ENCODE measurements at places on chromosomes 1 and 21.

GRCh38 chr1:233520261-233521191, 93.4 kb upstream of the KCNK1 start:
- peak; percentile 74 for DNase-seq

GRCh38 chr1:247646867-247647266, 32.7 kb downstream of the OR13G1 start:
- DNase-seq: no peak

DNA sequence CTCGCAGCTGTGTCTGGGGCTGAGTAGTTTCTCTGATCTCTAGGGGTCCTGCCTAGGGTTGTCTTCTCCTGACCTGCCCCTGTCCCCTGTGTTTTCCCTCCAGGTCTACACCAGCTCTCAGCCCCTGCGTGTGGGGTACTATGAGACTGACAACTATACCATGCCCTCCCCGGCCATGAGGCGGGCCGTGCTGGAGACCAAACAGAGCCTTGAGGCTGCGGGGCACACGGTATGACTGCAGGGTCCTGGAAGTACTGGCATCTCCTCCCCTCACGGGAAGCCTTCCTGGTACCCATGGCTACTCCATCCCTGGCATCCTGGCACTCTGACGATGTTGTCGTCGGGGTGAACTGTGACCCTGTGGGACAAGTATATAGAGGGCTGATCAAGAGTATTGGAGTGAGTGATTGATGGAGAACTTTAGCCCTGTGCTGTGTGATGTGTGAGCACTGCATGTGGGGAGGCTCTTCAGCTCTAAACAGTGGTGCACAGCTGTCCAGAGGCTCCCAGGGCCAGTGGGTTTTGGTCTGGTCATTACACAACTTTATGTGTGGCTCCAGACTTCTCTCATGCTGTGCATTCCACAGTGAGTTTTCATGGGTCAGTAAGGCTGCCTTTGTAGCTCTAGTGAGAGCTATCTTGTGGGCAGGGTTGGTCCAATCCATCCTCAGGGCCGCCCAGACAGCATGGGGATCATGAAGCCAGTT, 14.4 kb downstream of the FAAH start:
- DNase-seq: no peak

DNA sequence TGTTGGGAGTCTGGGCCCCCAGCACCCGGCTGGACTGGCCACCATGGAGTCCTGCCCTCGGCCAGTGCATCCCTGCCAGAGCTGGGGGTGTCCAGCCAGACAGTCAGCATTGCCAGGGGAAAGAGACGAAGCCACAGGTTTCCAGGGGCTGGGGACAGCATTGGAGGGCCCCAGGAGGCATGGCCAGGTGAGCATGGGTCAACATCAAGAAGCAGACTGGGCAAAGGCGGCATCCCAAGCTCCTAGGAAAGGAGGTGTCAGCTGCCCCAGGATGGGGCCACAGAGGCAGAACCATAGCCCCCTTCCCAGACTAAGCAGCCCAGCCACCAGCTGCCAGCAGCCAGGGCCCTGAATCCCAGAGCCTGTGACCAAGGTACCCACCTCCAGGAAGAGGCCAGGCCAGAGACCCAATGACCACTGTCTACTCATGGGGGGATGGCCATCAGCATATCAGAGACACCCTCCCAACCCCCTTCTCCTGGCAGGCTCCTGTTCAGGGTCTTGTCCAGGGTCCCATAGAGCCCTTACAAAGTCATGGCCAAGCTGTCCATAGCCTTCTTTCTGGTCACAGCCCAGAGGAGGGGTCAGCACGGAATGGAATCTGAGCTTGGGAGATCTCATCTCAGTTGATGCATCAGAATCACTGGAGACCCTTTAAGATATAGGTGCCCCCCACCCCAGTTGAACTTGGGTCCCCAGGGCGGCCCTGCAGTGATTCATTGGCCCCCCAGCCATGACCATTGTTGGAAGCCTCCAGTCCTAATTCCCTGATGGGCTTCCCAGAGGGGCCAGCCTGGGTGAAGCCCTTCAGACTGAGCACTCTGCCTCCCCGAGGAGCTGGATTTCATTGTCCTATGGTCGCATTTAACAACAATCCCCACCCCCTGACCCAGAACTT, 32.5 kb downstream of the WNT3A start:
- DNase-seq: no peak

- no peak for DNase-seq
Observed at GRCh38 chr1:110068646-110069403, 1.6 kb downstream of the ALX3 start.

- DNase-seq: no peak
Observed at GRCh38 chr1:216849146-216849545, 125.9 kb upstream of the ESRRG start.

- DNase-seq: no peak
Observed at GRCh38 chr1:100229681-100230443, 19.8 kb downstream of the DBT start.

GRCh38 chr1:207223162-207223561, 98.3 kb upstream of the CD55 start:
- DNase-seq: no peak

- DNase-seq: peak; percentile 87
Observed at GRCh38 chr1:26771643-26772321, 16.0 kb upstream of the PIGV start.

DNA sequence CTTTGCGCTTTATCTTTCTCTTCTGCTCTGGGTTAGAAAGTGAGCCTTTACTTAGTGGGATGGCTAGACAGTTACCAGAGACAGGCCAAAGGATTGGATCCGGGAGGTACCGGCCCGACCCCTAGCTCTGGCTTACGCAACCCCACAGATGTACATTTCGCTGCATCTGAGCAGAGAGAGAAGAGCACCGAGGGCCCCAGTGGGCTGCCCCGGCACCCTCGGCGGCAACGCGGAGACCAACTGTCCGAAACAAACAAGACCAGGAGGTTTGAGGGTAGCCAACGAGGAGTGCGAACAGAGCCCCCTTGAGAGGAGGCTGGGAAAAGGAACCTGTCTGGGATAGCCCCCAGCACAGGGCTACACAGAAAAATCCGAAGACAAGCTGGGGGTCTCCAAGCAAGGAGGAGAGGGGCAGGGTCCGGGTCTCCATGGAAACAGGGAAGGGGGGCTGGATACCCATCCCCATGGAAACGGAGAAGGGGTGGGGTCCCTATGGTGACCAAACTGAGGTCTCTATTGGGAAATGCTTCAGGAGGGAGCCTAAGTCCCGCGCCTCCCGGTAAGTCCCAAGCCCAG, 373 bp downstream of the MTF1 start:
- no peak for DNase-seq

DNA sequence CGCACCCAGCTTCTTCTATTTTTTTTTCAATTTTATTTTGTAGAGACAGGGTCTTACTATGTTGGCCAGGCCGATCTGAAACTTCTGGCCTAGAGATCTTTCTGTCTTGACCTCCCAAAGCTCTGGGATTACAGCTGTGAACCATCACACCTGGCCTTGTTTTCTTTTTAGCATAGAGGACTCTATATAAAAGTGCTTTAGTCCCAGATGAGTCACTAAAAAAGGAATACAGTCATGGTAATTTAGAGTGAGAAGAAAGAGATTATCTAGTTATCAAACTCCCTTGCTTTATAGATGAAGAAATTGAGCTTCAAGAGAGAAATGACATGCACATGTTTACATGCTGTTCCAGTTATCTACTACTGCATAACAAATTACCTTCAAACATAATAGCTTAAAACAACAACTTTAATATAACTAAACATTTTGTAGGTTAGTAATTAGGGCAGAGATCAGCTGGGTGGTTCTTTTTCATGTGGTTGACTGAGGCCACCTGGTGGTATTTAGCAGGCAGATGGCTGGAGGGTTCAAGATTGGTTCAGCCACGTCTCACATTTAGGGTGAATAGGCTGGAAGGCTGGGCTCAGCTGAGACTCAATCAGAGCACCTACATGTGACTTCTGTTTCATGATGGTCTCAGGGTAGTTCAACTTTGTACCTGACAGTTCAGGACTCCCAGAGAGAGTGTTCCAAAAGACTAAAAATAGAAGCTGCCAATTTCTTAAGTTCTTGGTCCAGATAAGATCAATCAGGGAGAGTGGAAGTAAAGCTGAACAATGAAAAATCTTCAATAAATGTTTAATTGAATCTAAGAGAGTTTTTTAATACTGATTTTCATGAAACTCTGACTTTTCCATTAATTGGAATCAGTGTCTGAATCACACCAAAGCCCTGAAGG, 16.9 kb upstream of the MTF2 start:
- peak; percentile 32 for DNase-seq

DNA sequence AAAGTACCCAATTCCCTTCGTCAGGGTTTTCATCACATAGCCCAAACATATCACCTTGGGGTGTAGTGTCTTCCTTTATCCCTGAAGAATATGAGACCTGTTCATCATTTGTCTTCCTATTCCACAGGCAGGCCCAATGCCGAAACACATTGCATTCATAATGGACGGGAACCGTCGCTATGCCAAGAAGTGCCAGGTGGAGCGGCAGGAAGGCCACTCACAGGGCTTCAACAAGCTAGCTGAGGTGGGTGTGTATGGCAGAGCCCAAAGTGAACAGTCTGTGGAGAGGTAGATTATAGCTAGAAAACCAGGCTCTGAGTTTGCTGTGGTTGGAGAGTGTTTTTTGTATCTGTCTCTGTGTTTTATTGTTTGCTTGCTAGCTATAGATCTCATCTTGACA, 5.9 kb downstream of the DHDDS start:
- DNase-seq: no peak

GRCh38 chr1:81305997-81306452, 494.7 kb upstream of the ADGRL2 start:
- DNase-seq: peak; percentile 45

- no peak for DNase-seq
Observed at GRCh38 chr1:94100785-94101612, 19.9 kb downstream of the ABCA4 start.

- DNase-seq: no peak
Observed at GRCh38 chr1:102578804-102579203, 529.5 kb downstream of the COL11A1 start.

- DNase-seq: no peak
Observed at GRCh38 chr1:241362350-241362749, 5.3 kb upstream of the RGS7 start.

- DNase-seq: no peak
Observed at GRCh38 chr1:33763406-33763805, 100.5 kb upstream of the HMGB4 start.

DNA sequence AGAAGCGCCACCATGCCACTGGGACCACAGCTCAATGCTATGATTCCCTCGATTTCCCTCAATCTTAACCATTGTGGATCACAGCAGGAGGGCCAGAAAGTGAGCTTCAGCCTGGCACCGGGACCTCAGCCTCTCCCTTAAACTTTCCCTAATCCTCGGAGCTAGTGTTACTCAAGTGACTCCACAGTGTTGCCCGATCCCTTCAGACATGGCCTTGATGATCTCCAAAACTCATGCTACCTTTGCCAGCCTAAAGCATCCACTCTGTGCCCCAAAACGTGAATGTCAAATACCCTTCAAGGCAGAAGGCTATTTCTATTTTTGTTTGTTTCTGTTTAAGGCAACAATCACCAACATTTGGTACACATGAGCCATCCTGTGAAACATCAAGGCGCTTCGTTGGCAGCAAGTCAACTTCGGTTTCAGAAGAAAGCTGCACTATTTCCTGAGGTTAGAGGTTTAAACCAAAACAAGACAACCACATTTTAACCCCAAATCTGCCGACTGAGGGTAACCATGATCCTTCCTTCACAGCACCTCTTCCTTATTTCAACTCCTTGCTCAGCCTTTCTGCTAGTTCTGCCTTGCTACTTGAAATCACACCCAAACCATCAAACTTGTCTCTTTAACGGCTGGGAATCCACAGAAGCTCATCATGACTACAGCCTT, 94.4 kb upstream of the KRTAP19-8 start:
- DNase-seq: no peak

- no peak for DNase-seq
Observed at GRCh38 chr1:24955161-24955560, 25.1 kb upstream of the RUNX3 start.

DNA sequence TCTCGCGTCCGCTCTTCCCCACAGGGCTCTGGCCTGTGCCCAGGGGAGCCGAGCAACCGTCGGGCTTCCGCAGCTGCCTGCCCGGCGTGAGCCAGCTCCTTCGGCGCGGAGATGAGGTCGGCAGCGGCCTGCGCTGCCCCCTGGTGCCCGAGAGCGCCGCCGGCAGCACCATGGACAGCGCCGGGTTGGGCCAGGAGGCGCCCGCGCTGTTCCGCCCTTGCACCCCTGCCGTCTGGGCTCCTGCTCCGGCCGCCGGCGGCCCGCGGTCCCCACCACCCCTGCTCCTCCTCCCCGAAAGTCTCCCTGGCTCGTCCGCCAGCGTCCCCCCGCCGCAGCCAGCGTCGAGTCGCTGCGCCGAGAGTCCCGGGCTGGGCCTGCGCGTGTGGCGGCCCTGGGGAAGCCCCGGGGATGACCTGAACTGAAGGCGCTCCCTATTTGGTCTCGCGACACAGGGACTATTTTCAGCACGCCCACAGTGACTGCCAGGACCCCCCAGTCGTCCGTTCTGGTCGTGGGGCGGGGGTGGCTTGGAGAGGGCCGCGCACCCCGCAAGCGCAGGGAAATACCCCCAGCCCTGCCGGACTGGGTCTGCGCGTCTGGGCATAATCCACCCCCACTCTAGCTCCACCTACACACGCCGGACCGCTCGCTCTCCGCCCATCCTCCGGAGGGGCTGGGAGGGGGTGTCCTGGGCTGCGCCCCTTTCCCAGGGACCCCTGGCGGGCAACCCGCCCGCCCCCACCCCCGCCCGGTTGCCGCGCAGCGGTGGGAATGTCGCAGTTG, 1.3 kb downstream of the HES3 start:
- DNase-seq: peak; percentile 68

DNA sequence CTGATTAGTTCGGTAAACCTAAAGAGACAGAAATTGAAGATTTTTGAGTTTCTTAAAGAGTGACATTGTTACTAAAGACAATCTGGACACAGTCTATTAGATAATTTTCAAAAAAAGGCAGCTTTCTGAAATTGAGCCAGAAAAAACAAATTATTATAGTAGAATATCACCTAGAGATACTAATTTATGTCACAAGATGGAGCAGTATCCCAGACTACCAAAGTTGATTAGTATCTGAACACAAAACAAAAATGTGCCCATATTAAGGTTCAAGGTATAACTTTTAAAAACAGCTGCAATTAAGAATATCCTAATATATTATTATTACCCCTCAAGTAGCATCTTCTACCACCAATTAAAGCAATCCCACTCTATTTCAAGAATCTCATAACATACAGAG, 40.5 kb upstream of the SYT2 start:
- DNase-seq: peak; percentile 3

DNA sequence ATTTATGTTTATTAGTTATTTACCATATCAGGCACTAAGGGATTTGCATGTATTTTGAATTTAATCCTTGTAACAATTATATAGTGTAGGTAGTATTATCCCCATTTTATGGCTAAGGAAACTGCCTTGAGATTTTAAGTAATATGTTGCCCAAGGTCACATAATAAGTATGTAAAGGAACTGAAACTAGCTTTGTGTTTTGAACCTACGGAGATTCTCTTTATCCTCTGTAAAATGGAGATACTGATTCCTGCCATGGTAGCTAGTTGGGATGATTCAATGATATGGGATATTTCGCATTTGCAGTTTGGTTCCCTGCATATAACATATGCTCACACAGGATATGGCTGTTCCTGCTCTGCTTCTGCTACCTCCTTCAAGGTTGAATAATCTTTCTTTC, 144.3 kb downstream of the ST6GALNAC3 start:
- DNase-seq: no peak

Measured in A549 (cell line).